Uterus (tissue), 4 donors: ENCODE measurements at places on chromosomes 1 and 21.
A peak's percentile ranks its signal among the peaks of the same experiment; 100 is the strongest.

- no peaks in the 10 kb centered on the region for H3K4me1 ChIP-seq
- DNase-seq: no peak
- H3K27me3 ChIP-seq: no peaks in the 10 kb centered on the region
- no peaks in the 10 kb centered on the region for H3K36me3 ChIP-seq
- H3K4me3 ChIP-seq: no peak overlapping the region
- H3K27ac ChIP-seq: no peak overlapping the region
Observed at GRCh38 chr1:92921031-92922023, 39.9 kb downstream of the DIPK1A start.

DNA sequence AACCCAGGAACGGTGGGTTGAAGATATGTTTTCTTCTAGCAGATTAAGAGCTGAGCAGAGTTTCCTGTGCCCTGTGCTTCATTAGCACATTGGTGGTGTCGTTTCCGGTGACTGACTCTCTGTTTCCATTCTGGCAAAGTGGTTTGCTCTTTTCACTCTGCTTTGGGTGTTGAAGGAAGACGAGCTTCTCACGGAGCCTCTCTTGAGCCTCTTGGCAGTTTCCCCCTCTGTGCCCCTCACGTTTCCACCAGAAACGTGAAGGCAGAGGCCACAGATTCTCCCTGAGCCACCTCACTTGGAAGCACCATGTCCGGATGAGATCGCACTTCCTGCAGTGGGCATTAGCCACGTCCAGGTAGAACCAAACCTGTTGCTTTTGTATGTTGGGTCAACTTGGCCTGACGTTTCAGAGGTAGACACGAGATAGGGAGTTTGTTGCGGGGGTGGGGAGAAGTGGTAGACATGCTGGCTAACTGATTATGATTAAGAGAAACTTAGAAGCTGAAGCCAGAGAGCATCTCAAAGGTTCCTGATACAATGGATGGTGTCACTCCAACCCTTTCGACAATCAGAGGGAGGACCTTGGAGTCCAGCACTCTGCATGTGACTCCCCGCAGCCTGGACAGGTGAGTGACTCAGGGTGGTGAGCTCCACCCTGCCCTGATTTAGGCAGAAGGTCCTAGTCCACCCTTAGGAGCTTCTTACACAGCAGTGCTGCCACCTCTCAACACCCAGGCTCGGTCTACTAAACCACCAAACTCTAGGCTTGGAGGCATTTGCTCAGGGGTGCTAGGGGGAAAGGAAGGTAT is at the start of gene LAX1:
LAX1 (plus strand) TSS at position 155 of the 809 bp plus-strand sequence; CDS start at position 538, 383 bp downstream.
- no peak within 1 kb of the TSS for H3K27ac ChIP-seq
- H3K27me3 ChIP-seq: no peaks in the 10 kb centered on the region
- no peaks in the 10 kb centered on the region for H3K4me1 ChIP-seq
- H3K36me3 ChIP-seq: no peaks in the 10 kb centered on the region

- H3K27me3 ChIP-seq: no peaks in the 10 kb centered on the region
- H3K36me3 ChIP-seq: no peaks in the 10 kb centered on the region
- DNase-seq: no peak
- H3K4me3 ChIP-seq: no peak overlapping the region
- H3K4me1 ChIP-seq: no peaks in the 10 kb centered on the region
Observed at GRCh38 chr21:44415073-44416025, 40.0 kb upstream of the LRRC3 start.

DNA sequence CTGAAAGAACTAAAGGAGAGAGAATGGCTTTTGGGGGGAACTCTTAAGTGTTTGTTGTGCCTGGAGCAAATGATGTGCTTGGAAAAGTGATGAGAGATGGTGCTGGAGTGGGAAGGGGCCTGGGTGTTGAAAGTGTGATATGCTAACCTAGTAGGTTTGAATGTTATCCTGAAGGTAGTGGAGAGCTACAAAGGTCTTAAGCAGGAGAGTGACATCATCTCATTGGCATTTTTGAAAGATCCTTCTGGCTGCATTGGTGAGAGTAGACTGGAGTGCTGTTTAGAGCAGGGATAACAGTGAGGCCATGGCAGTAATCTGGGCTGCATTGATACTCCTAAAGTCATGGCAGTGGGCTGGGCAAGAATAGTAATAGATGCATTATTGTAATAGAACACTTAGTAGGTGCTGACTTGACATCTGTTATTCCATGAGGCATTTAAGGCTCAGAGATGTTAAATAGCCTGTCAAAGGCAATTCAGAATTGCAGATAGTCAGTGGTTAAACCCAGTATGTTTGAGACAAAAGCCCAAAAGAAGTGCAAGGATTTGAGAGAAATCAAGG is 44.5 kb downstream of the MDM4 start:
- H3K27me3 ChIP-seq: no peaks in the 10 kb centered on the region
- H3K27ac ChIP-seq: no peak overlapping the region
- no peaks in the 10 kb centered on the region for H3K4me1 ChIP-seq
- DNase-seq: no peak

GRCh38 chr1:41983451-41983850 is 64.7 kb upstream of the HIVEP3 start:
- H3K27me3 ChIP-seq: no peaks in the 10 kb centered on the region
- no peak overlapping the region for H3K27ac ChIP-seq
- H3K36me3 ChIP-seq: no peaks in the 10 kb centered on the region
- no peaks in the 10 kb centered on the region for H3K4me1 ChIP-seq

DNA sequence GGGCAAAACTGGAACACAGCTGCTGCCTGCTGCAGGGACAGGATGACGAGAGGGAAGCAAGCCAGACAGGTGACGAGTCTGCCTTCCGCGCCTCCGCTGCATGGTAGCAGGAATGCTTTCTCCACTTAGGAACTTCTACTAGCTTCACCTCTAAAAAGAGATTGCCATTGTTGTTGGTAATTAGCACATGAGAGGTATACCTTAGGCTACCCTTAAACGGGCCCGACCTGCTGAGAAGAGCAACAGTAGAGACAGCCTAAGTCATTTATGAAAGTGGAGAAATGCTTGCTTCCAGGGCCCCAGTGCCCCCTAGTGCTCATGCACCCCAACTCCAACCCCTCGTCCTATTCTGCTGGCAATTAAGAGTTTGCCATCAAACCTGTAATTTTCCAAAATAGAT is 96.9 kb upstream of the AKT3 start:
- no peak overlapping the region for H3K4me3 ChIP-seq
- no peaks in the 10 kb centered on the region for H3K36me3 ChIP-seq
- no peak overlapping the region for H3K27ac ChIP-seq
- no peaks in the 10 kb centered on the region for H3K27me3 ChIP-seq

DNA sequence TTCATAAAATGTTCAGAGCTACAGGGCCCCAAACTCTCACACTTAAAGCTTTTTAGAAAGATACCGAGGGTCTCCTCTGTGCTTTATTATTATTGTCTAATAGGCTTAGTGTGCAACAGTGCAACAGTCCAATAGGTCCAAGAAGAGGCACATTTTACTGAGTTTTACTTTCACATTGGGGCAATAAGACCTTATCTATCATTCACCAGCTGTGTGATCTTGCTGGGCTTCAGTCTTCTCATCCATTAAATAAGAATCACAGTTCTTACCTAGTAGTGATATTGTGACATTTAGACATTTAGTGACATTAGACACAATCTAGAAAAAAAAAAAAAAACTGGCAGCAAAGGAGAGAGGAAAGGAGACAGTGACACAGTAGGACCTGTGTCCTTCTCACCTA is 175.8 kb upstream of the NFIA start:
- no peak overlapping the region for H3K4me3 ChIP-seq
- no peaks in the 10 kb centered on the region for H3K4me1 ChIP-seq
- no peak overlapping the region for H3K27ac ChIP-seq
- H3K27me3 ChIP-seq: no peaks in the 10 kb centered on the region
- DNase-seq: no peak

GRCh38 chr1:34342334-34342733 is 165.6 kb downstream of the C1orf94 start:
- DNase-seq: no peak
- H3K36me3 ChIP-seq: no peaks in the 10 kb centered on the region
- no peaks in the 10 kb centered on the region for H3K27me3 ChIP-seq
- no peaks in the 10 kb centered on the region for H3K4me1 ChIP-seq
- no peak overlapping the region for H3K27ac ChIP-seq

DNA sequence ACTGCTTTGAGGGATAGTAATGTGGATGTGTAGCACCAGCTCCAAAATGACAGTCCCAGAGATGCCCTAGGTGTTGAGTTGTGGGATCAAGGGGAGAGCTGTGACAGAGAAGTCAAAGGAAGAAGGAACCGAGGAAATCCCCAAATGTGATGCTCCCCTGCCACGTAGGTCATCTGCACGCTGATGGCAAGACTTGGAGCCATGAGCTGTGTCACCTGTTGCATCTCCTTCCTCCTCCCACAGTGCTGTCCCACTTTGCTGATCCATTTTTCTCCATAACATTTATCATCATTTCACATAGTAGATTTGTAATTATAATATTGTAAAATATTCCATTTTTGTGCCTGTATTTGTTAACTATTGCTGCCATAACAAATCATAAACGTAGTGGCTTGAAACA is 17.6 kb upstream of the RCAN1 start:
- no peaks in the 10 kb centered on the region for H3K27me3 ChIP-seq
- H3K4me1 ChIP-seq: no peaks in the 10 kb centered on the region
- H3K27ac ChIP-seq: no peak overlapping the region
- H3K4me3 ChIP-seq: no peak overlapping the region

- H3K4me1 ChIP-seq: peaks cover 15% of the 10 kb centered on the region
- peak; percentile 93 for DNase-seq
- peak overlapping the region; percentile 97 for H3K27ac ChIP-seq
- H3K36me3 ChIP-seq: no peaks in the 10 kb centered on the region
- H3K4me3 ChIP-seq: peak overlapping the region; percentile 94
Observed at GRCh38 chr1:159924025-159924790, 1.1 kb downstream of the TAGLN2 start.

DNA sequence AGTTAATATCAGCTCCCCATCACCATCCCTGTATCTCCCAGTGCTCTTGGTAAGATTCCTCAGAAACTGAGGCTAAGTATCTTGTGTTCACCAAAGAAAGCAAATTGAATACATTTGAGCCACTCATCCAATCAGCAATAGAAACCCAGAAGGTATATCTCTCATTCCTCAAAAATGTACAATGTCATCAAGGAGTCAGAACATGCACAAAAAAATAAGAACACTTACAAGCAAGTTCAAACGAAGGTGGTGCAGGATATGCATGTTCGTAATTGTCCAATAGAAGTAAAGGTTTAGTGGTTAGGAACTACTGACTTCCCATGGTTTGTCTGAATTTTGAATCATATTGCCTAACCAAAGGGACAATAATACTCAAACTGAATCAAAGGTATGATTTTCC is 24.3 kb downstream of the RXRG start:
- no peaks in the 10 kb centered on the region for H3K4me1 ChIP-seq
- DNase-seq: no peak
- H3K27ac ChIP-seq: no peak overlapping the region
- no peaks in the 10 kb centered on the region for H3K27me3 ChIP-seq

GRCh38 chr1:234866007-234866866 is 256.3 kb upstream of the IRF2BP2 start:
- H3K27me3 ChIP-seq: no peaks in the 10 kb centered on the region
- H3K4me1 ChIP-seq: peaks cover 9% of the 10 kb centered on the region
- no peak overlapping the region for H3K27ac ChIP-seq
- H3K4me3 ChIP-seq: no peak overlapping the region
- peak; percentile 71 for DNase-seq
- H3K36me3 ChIP-seq: no peaks in the 10 kb centered on the region

- no peaks in the 10 kb centered on the region for H3K27me3 ChIP-seq
- no peak for DNase-seq
- H3K36me3 ChIP-seq: no peaks in the 10 kb centered on the region
- H3K27ac ChIP-seq: no peak overlapping the region
- H3K4me3 ChIP-seq: no peak overlapping the region
Observed at GRCh38 chr1:39754026-39754570, 15.4 kb downstream of the PPIE start.

DNA sequence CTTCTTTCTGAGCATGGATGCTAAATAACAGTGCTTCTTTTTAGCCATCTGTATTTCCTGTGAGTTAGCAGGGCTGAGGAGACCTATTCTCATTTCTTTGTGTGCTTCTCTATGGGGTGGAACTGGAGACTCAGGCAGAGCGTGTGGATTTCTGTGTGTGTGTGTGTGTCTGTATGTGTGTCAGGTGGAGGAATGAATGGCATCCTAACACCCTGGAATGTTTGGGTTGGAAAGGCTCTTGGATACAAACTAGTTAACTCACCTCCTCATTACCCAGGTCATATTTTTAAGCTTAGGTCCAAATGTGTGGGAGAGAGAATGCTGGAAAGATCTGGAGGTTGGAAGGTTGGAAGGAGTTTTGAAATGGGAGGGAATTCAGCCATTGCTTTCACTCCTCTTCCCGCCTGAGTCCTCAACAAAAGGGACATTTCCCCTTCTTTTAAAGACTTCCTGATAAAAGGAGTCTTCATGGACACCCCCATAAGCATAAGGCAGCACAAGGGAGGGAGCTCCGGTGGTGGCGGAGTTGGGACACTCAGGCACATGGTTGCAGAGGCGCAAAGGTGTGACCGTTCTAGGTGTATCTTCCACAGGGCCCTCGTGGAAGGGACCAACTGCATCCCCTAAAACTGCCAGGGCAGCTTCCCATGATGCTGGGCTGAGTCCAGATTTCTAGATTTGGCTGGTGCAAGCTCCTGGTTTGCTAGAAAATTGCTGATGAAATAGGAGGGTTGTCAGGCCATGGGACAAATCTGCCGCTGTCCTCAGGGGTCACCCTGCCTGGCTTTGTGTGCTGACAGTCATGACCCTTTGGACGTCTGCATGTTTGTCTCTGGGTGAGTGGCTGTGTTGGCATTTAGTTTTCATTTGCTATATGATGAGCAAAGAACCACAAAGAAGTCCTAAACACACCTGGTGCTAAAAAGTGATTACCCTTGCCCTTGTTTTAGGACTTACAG is 37.6 kb downstream of the MTARC1 start:
- H3K27ac ChIP-seq: no peak overlapping the region
- DNase-seq: no peak
- H3K36me3 ChIP-seq: no peaks in the 10 kb centered on the region

DNA sequence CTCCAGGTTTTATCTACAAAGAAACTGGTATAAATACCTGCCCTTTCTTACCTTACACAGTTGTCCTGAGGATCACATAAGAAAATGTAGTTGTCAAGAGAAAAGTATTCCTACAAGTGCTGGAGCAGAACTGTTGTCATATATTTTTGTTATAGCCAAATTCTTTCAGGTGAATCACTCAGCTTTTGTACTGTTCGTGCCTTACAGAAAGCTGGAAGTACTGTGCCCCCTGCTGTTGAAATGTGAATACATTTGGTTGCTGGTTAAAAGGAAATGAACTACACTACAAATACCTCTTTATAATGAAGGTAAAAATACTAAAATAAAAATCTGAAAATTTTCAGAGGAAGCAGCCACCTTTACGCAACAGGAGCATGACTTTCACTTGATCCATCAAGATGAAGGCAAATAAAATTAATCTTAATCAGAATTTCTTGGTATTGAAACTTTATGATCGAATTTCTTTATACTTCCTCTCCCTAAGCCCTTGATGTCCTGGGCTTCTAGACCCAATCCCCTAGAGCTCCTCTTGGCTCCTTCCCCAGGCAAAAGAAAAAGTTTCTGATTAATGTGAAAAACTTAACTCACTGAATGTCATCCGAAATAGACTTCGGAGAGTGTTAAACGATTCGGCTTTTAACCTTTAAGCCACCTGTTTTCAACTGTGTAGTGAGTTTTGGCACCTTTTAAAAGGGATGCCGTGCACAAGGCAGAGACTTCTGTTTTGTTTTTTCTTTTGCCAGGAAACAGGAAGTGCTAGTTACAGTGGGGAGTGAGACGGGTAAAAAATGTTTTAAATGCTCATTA is 12.5 kb downstream of the CHML start:
- H3K27me3 ChIP-seq: no peaks in the 10 kb centered on the region
- no peak overlapping the region for H3K27ac ChIP-seq
- DNase-seq: no peak
